NCI-H1417 (cell line): ENCODE measurements at places on chromosomes 3 and 15.

GRCh38 chr3:55491296-55491816, 4.2 kb upstream of the WNT5A start:
- DNase-seq: no peak

DNA sequence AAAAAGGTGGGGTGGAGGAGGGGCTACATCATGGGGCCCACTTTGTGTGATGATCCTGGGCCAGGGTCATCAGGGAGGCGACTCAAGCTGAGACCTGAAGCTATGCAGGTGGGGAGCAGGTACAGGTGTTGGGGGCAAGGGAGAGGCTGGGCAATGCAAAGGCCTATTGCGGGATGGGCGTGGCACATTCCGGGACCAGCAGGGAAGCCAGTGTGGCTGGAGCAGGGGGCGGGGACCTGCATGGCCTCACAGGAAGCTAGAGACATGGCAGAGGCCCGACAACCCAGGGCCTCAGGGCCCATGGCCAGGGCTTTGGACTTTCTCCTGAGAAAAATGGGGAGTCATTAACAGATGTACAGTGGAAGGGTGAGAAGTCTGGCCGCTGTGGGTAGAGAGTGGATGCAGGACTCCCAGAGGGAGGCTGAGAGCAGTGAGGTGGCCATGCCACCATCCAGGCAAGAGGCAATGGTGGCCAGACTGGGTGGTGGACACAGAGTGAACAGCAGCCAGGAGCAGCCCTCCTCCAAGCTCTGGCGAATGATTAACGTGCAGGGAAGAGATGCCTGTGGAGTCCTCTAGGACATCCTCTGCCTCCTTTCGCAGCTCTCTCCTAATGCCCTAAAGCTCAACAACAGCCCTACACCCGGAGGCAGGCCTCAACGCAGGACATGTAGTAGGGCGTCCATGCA, 122.6 kb upstream of the ATP2B2 start:
- DNase-seq: no peak

GRCh38 chr3:127767126-127767525, 55.2 kb downstream of the MGLL start:
- no peak for DNase-seq

DNA sequence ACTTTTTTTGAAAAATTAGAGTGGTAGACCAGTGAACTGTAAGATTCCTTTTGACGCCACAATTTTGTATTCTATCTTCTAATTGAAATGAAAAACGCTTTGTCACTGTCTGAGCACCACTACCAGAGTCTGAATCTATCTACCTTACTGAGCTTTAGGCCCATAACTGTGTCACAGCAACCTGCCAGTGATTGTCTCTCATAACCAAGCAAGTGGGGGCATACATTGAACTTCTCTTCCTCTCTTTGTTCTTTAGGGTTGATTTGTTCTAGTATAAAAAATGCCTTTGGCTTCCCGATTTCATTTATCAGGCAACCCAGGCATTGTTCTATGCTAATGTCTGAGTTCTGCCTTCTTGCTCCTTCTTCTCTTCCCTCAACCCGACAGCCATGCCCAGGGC, 142.6 kb downstream of the BBX start:
- no peak for DNase-seq

GRCh38 chr3:15271785-15272381, 60.5 kb downstream of the SH3BP5 start:
- DNase-seq: no peak

- no peak for DNase-seq
Measured at GRCh38 chr3:94146455-94146854, 83.6 kb downstream of the NSUN3 start.

GRCh38 chr3:156425651-156426050, 129.3 kb downstream of the SSR3 start:
- peak; percentile 95 for DNase-seq

DNA sequence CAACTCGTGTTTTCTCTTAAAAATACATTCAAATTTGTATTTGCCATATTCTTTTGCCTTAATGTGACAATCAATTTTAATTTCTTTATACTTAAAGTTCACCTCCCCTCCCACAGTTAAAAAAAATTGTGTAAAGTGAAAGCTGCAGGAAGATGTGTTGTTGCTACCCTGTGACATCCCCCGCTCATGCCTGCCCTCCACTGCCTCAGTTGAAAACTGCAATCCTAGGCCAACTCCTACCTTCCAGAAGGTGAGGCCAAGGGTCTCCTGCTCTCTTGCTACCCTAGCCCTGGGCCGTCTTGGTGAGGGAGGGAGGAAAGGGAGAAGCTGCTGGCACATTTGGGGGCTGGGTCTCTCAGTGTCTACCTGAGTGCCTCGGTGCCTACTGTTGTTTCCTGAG, 57.0 kb upstream of the CMTM7 start:
- no peak for DNase-seq

DNA sequence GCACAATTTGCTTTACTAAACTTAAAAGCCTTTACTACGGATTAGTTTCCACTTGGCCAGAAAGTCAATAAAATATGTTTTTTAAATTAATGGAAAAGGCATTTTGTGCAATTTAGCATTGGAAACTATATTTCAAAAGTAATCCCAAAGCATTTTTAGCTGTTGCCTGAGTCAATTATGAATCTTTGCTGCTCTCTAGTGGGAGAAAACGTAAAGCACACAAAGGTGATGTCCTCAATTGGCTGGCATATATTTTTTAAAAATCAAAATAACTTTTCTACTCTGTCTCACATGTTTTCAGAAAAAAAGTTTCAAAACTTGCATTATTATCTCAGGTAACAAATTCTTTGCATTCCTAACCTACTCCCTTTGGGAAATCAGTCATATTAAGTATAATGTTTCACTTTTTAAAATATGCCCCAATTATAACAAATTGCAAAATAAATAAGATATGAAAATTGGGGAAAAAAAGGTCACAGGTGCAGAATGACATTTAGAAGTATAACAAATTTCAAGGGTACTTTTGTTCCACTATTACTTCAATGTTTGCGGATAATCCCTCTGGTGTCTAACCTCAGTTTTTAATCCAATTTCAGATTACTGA, 47.2 kb upstream of the TEX55 start:
- peak; percentile 9 for DNase-seq

GRCh38 chr3:9565316-9565715, 11.7 kb upstream of the LHFPL4 start:
- no peak for DNase-seq

DNA sequence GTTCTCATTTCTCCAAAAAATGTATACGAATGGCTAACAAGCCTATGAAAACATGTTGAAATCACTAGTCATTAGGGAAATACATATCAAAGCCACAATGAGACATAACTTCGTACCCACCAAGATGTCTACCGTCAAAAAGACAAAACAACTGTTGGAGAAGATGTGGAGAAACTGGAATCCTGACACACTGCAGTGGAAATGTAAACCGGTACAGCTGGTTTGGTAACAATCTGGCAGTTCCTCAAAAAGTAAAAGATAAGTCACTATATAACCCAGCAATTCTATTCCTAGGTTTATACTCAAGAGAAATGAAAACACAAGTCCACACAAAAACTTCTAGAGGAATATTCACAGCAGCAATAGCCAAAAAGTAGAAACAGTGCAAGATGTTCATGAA, 7.0 kb downstream of the SCAPER start:
- no peak for DNase-seq

GRCh38 chr15:100729461-100729860, 127.1 kb downstream of the ASB7 start:
- DNase-seq: no peak

DNA sequence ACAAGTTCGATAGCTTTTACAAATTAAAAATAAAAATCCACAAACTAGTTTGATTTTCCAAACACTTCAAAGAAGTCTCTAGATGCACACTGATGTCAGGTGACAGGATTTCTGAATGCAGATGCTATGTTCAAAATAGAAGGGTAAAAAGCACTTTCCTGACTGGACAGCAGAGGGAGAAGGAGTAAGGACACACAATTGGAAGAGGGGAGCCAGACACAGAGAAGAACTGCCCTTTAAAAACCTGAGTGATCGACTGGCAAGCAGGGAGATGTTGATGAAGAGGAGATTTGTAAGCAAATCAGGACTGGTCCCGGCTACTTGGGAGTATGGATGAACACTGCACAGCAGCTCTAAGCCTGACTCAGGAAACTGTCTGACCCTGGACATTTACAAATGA, 612.8 kb downstream of the MAGI1 start:
- DNase-seq: no peak

- no peak for DNase-seq
Measured at GRCh38 chr15:74785194-74786032, 3.5 kb downstream of the CSK start.

GRCh38 chr3:30146978-30147377, 459.4 kb upstream of the TGFBR2 start:
- DNase-seq: no peak

DNA sequence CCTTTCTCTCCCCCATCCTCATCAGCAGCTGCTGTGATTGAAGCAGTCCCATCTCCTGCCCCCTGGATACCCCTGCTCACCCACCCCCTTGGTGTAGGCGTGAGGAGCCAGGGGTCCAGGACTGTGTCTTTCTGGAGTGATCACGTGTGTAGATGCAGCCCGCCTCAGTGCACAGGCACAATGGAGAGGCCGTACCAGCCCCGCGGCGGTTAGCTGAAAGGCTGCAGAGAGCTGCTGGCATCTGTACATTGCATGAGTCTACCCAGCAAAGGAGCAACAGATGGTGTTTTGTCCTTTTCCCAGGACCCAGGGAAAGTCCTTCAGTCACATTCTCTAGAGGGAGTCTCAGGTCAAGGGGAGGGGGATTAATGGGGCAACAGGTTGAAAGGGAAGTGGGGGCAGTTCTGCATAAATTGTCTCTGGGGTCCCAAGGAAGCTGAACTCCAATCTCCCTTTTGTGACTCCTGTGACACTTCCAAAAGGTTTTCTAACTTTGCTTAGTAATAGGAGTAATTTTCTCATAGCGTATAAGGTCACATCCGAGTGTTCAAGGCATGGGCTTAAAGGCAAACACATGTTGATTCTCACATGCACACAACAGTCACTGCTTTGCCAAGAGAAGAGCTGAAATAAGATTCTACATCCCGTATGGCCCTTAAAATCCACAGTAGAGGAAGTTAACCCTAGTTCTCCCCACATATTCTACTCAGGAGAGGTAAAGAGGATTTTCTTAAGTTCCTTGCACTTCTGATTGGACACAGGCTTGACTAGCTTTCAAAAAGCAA, 7.1 kb downstream of the CSPG5 start:
- DNase-seq: no peak

- no peak for DNase-seq
Measured at GRCh38 chr3:2937055-2937454, 173.1 kb downstream of the IL5RA start.

DNA sequence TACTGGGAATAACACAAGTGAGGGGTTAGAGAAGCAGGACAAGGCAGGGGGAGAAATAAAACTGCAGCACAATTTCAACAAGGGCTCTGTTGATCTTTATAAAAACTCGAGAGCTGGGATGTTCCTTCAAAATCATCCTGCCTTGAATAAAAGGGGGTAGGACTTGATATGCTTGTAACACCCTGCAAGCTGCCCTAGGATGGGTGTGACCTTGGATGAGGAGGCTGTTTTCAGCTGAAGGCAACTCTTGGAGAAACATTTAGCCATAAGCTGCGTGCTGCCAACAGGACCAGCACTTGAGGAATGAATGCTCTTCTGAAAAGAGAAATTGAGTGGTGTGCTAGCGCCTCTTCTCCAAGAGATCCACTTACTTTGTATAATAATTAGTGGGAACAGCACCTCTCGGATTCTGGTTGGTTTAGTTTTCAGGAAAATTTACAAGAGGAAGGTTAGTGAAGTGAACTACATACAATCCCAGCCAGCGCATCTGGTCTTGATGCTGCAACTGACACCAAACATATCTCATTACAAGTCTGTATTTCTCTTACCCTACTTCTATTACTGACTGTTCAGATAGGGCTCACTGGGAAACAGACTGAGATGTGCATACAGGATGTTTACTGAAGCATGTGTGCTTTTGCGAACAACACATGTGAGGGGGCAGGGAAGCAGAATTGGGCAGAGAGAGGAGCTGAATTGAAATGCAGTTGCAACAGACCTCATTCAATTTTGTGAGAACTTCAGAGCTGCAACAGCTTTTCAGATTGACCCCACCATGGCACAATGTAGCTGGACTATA, 643.0 kb upstream of the GOLIM4 start:
- DNase-seq: no peak

DNA sequence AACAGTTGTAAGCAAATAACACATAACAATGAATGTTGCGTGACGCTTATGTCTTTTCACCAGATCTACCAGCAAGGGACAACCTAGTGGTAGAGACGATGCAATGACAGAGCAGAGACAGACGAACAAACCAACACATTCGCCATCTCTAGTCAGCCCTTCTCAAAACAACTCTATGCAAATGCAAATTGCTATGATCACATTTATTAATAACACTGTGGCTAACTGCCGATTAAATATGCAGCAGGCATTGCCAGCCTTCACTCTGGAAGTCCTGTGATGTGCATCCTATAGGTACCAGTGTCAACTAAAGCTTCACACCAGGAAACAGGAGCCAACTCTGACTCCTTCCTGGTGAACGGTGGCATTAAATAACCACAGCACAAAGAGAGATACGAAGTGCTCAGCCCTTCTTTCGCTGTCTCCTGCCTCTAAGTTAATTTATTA, 94.2 kb downstream of the FOXP1 start:
- no peak for DNase-seq

GRCh38 chr3:123037015-123037375, 9.4 kb upstream of the SEMA5B start:
- DNase-seq: no peak

- DNase-seq: no peak
Measured at GRCh38 chr3:130960139-130960795, 66.4 kb downstream of the ASTE1 start.

- DNase-seq: no peak
Measured at GRCh38 chr15:89349206-89349558, 14.6 kb upstream of the POLG start.

DNA sequence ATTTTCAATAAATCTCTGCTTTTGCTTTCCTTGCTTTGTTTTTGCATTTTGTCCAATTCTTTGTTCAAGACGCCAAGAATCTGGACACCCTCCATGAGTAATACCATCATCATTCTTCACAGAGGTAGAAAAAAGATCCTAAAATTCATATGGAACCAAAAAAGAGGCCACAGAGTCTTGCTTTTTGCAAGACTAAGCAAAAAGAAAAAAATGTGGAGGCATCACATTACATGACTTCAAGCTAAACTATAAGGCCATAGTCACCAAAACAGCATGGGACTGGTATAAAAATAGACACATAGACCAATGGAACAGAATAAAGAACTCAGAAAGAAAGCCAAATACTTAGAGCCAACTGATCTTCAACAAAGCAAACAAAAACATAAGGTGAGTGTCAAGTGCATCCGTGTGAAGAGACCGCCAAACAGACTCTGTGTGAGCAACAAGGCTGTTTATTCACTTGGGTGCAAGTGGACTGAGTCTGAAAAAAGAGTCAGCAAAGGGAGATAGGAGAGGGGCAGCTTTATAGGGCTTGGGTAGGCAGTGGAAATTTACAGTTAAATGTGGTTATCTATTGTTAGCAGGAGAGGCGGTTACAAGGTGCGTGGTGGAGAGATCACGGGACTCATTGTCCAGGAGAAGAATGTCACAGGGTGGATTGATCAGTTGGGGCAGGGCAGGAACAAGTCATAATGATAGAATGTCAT, 10.9 kb downstream of the STRIT1 start:
- no peak for DNase-seq
